ENCODE measurements at places on chromosomes 5 and 9.
A peak's percentile ranks its signal among the peaks of the same experiment; 100 is the strongest.

GRCh38 chr9:70563431-70564204, 149.2 kb upstream of the KLF9 start:
- DNase-seq = no peak

DNA sequence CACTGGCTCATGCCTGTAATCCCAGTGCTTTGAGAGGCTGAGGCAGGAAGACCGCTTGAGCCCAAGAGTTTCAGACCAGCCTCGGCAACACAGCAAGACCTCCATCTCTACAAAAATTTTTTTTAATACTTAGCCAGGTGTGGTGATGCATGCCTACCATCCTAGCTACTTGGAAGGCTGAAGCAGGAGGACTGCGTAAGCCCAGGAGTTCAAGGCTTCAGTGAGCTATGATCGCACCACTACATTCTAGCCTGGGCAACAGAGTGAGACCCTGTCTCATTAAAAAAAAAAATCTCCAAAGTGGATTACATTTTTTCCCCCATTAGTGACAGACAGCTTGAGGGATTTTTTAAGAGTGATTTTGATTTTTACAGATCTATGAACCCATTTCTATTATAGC, 230.8 kb downstream of the BNC2 start:
- DNase-seq = no peak

GRCh38 chr9:11335011-11335410, 722.2 kb upstream of the PTPRD start:
- no peak for DNase-seq

GRCh38 chr5:86124333-86124732, 493.4 kb upstream of the COX7C start:
- DNase-seq = no peak

GRCh38 chr9:13705373-13705772, 425.9 kb upstream of the MPDZ start:
- no peak for DNase-seq

- DNase-seq = no peak
Observed at GRCh38 chr9:17587113-17587512, 8.2 kb downstream of the SH3GL2 start.

- no peak for DNase-seq
Observed at GRCh38 chr5:5979761-5980537, 398.4 kb downstream of the MED10 start.

DNA sequence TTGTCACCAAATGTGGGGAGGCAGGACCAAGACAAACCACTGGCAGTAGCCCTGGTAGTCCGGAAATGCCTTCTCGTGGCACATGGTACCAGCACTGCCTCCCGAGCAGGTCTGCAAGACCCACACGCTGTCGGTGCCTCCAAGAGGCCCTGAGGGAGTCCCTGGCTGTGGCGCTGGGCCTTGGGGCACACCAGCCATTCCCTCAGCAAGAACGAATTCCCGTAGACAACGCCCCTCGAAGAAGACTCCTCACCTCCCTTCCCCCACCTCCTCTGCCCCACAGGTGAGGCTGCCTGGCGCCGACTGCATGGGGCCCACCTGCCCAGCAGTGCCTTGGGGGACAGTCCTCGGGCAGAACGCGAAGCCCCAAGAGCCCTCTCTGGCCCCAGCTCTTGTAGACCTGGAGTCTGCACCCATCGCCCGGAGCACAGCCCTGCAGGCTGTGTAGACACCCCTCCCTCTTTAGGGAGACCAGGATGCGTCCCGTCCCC, 56.0 kb downstream of the EXD3 start:
- peak; percentile 71 for DNase-seq

DNA sequence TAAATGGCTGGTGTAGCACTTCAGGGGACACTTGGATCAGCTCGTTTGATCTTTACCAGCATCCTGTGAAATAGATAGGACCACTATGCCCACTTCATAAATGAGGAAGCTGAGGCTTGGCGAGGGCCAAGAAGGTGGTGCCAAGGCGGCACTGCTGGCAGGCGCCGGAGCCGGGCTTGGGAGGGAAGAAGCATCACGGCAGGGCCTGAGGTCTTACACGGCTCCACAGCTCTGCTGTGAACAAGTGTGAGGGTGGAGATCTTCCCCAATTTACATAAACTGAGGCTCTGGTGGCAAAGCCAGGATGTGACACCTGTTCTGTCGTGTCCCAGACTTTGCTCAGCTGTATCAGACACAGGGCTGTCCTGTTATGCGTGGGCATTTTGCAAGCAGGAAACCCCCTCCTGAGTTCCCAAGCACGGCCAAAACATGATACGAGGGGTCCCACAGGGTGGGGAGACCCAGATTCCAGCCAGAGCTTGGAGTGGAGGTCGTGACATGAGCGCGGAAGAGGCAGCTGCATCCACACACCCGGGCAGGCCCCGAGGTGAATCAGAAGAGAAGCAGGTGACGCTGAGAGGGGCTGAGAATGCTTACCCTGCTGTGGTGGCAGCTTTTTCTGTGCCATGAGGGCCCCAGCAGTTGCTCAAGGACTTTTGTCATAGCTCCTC, 117.5 kb upstream of the BOD1 start:
- DNase-seq = no peak

GRCh38 chr9:112541685-112542084, 55.1 kb downstream of the KIAA1958 start:
- DNase-seq = no peak

GRCh38 chr9:136316896-136317676, 10.3 kb upstream of the GPSM1 start:
- DNase-seq = no peak

DNA sequence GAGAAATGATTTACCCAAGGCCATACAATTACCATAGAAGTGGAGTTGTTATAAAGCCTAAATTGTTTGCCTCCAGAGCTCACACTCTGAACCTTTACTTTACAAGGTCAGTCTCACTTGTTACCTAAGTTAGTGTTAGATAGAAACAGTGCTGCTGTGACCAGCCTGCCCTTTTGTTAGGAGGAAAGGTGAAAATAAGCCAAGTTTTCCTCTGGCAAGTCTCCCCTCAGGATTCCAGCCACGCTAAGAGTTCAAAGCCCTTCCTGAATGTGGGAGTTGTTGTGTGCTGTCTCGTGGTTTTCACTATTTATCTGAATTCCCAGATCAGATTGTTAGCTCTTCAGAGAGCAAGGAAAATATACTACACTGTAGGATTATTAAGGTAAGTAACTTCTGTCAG, 260.0 kb downstream of the SGCD start:
- no peak for DNase-seq

GRCh38 chr5:172749881-172750633, 20.9 kb downstream of the DUSP1 start:
- peak; percentile 92 for DNase-seq

- DNase-seq = no peak
Observed at GRCh38 chr5:132481596-132482211, 8.9 kb downstream of the IRF1 start.

GRCh38 chr9:18703151-18703900, 229.4 kb downstream of the ADAMTSL1 start:
- no peak for DNase-seq

GRCh38 chr5:133868946-133869518, 99.4 kb downstream of the C5orf15 start:
- no peak for DNase-seq

DNA sequence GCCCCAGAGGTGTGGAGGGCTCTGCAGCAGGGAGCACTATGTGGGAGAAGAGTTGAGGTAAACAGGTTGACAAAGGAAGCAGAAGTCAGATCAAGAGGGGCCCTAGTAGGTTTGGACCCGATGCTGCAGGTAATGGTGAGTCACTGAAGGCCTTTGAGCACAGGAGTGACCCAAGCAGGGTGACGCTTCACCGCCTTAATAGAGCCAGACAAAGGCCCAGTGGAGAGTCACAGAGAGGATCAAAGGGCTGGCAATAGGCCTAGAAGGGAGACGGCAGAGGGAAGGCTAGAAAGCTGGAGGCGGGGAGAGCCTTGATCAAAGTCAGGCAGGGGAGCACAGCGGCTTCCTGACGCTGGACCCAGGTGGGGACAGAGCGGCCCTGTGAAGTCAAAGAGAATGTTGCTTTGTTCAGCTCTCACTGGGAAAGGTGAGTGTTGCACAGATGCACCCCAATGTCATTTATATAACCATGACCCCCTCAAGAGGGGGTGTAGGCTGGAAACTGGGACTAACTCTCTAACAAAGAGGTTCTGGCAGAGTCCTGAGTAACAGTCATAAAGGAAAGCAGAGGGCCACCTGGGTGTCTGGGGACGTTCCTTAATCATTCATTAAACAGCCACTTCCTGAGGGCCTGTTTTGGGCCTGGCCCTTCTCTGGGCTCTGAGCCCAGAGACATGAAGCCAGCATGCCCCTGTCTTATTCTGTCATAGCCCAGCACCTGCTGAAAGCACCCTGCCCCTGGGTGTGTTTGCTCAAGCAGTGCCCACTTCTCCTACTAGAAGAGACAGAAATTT, 9.8 kb upstream of the CPLX2 start:
- no peak for DNase-seq

DNA sequence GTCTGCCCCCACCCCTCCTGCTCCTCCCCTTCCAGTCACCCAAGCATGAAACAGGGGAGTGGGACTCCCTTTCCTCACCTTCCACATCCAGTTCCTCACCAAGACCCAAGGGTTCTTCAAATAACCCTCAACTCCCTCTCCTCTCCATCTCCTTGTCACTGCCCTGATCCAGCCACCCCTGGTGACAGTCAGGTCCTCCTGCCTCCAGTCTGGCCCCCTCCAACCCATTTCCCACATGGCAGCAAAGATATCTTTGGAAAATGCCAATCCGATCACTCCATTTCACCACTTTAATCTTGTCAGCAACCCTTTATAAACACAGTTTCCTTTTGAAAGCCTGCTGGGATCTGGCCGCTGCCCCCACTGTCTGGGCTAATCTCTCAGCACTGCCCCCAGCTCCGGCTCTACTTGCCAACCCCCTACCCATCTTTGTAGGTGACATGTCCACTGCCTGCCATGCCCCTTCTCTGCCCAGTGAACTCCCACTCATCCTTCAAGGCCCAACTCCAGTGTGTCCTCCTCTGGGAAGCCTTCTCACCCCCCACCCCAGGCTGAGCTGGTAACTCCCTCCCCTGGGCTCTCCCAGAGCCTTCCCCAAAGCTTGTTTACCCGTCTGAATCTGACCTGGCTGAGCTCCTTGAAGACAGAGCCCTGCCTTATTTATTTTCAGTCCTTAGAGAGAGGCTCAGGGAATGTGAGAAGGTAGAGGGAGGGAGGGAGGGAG, 781 bp upstream of the MYOZ3 start:
- peak; percentile 72 for DNase-seq

GRCh38 chr5:38431242-38431853, 125.1 kb downstream of the LIFR start:
- DNase-seq = no peak

GRCh38 chr5:109450129-109450877, 40.5 kb upstream of the PJA2 start:
- no peak for DNase-seq

DNA sequence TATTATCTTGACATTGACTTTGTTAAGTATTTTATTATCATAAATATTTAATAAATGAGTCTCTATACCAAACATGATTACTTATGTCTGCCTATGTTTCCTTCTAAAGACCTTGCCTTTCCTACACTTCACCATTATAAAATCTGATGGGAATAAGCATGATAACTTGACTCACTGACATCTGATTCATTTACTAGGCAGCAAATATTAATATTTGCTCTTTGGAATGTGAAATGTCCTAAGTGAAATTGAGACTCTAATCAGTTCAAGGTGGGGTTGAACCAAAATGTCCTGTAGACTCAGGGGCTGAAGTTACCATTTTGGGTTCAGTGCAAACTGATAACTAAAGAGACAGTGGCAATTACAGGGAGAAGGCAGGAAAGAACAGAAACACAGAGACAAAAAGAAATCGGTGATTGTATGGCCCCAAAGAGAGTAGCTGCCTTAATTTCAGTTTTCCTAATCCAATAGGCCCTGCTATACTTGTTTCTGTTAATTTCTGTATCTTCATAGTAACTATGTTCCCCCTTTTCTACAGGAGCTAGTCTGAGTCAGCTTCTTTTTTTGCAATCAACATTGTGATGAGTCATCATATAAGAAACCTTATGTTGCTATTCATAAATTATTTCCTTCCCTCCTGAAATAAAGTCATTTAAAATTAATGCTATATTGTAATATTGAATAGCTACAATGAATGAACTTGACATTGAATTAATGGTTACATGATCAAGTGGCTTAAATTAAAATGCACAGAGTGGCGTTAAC, 296.8 kb downstream of the PDE4D start:
- no peak for DNase-seq

DNA sequence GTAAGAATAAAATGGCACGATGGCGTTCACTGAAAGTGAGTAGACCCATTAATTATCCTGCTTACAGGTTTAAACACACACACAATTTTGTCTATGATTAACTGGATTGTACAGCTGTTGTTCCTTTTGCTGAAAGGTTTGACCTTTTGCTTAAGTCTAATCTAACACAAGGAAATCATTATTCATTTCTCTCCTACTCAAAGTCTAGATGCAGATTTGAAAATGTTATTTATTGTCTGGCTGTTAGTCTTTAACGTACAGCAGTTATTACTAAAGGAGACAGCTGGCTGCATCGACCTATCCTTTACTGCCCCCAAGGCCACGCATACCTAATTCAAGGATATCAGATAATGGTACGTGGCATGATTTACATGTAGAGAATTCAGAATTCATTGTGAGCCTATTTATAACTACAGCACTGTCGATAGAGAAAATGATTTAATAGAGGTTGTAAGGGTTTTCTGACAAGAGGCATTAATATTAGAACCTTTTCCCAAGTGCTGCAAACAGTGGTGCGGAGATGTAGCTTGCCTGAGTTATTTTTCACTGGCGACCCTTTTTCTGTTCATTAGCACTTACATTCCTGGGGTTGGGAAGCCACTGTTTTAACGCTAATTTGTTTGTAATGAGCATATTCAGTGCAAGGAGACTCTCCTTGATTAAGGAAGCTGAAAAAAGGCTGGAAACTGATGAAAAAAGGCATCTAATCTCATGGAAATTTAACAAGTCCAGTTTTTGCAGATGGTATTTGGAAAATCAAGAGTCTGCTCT, 368.4 kb upstream of the GRAMD2B start:
- no peak for DNase-seq

DNA sequence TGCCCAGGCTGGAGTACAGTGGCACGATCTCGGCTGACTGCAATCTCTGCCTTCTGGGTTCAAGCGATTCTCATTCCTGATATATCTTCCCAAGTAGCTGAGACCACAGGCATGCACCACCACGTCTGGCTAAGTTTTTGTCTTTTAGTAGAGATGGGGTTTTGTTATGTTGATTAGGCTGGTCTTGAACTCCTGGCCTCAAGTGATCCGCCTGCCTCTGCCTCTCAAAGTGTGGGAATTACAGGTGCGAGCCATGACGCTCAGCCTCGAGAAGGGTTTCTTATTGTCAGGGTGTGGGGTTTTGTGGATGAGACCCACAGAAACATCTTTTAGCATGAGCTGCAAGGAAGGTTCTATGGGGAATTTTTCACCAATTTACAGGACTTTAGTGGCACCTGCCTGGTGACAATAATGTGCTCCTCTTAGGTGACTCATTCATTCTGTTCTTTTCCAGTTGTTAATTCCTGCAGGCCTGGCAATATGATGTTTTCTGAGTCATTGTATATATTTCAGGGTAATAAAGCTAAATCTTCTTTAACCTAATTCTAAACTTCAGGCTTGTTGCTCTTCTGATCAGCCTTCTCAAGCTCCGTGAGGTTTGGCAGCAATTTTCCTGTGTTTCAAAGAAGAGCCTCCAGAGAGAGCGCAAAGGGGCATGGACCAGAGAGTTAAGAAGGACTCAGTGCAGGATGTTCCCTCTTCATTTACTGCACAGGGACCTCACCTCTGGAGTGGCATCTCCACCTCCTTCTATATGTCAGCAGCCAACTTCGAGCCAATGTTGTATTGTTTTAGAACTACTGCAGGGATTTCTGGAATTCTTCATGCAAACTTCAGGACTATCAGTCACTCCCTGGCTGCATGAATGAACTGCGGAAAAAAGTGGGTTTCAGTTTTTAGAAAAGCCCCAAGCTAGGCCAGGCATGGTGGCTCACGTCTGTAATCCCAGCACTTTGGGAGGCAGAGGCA, 77.8 kb upstream of the ZNF618 start:
- no peak for DNase-seq

- DNase-seq = peak; percentile 85
Observed at GRCh38 chr5:139765409-139766217, 30.0 kb upstream of the PSD2 start.

All from coronary artery (tissue), 2 donors.